ENCODE measurements at places on chromosomes 5 and 9.

DNA sequence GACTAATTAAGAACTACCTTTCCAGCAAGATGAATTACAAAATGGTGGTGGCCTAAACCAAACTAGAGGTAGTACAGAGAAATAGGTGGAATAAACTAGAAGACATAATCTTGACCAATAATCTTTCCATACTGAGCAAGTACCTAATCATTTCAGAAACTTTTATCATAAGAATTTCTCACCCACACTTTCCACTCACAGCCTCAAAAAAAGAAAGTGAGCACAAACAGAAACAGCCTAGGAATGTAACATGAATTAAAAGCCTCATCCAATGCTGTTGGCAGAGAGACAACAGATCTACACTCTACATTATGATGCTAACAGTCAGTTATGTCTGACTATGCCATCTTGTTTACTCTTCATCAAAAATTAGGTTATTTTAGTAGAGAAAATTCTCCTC, 1.3 kb downstream of the RNF38 start:
- no peak for DNase-seq

GRCh38 chr5:160312134-160312959, at the start of gene CCNJL:
Gene CCNJL, minus strand, starts transcription at chr5:160312564. Its CDS starts 641 bp downstream, at chr5:160311923.
- DNase-seq, result no peak

DNA sequence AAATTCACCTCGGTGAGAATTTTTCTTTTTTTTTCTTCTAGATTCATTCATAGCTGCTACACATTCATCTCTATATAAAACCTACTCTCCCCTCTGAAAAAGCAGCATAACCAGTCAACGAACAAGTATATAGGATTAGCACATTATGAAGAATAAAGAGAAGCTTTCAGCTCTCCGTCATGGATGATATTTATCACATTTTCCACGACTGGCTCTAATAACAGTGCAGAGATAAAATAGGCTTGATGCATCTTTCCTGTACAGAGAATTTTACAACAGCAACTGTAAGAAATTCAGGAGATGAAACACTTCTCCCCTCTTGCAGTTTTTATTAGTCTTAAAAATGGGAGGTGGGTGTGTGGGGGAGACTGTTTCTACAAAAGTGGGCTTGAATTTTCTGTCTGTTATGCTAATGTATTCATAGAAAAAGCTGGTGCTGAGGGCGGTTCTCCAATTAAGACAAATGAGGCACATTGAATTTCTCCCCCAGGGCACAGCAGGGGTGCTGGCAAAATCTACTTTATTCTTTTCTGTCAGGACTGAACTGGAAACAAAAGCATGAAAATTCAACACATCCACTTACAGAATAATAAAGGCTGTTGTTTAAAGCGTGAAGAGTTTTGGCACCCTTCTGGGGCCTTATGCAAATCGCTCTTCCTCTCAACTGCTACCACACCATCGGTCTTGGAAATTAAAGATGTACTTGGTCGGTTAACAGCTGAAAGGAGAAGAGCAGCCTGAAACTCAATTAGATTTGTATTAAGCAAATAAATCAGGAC, 233.9 kb upstream of the ZNF608 start:
- no peak for DNase-seq

DNA sequence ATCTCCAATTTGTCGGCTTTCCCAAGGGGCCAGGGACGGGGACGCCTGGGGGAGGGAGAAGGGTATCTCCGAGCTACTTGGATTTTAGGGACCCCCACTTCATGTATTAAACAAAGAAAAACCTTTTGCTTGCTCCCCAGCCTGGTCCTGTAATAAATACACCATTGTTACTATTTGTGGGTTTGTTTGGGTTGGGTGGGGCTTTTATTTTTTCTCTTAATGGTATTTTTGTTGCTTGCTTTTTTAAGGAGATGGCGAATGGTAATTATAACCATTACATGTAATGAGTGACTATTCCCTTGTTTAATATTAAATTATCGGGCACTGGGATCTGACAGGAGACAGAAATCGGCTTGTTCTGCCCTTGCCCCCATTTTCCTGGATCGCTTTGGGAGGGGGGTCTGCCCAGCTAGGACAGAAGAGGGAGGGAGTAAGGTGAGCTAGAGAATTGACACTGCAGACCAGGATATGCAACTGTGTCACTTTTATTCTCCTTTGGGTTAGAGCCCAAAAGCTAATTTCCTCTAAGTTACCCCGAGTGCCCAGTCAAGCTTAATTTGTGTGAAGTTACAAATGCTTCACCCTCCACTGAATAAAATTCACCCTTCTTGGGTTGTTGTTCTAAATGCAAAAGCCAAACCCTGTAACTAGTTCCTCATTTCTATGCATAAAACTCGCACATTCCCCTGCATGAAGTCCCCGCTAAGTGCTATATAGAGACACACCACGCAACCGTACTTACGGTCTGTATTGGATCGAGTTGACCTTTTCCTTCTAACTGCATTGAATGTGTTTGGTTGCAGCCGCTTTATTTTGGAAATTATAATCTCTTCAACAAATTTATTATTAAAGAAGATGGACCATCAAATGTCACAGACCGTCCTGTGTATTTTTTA, 1.6 kb upstream of the ZNF608 start:
- DNase-seq, result no peak

DNA sequence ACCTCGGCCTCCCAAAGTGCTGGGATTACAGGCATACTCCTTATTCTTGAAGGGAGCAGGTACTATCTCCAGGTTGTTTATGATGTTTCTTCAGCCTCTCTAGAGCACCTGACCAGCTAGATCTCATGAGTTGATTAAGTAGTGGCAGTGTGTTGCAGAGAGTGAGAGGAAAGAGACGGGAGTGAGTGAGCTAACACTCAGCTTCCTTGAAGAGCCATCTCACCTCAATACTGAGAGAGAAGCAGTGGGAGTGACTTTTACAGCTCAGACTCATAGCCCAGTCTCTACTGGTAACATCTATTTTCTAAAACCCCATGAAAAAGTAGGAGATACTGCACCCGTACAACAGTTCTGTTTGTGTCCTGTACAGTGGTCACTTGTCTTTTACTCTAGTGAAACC, 43.9 kb upstream of the RUSC2 start:
- DNase-seq, result no peak

DNA sequence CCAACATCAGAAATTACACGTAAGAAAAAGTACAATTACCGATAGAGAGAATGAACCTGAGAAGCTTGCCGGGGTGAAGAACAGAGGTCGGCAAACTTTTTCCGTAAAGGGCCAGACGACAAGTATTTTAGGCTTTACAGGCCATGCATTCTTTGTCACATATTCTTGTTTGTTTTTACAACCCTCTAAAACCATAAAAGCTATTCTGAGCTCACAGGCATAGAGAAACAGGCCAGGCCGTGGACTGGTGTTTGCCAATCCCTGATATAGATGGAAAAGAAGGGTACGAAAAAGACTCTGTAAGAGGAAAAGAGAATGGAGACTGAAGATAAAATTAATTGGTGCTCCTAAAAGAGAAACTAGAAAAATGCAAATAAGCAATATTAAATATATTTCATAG, 15.4 kb downstream of the SFXN1 start:
- DNase-seq, result no peak

DNA sequence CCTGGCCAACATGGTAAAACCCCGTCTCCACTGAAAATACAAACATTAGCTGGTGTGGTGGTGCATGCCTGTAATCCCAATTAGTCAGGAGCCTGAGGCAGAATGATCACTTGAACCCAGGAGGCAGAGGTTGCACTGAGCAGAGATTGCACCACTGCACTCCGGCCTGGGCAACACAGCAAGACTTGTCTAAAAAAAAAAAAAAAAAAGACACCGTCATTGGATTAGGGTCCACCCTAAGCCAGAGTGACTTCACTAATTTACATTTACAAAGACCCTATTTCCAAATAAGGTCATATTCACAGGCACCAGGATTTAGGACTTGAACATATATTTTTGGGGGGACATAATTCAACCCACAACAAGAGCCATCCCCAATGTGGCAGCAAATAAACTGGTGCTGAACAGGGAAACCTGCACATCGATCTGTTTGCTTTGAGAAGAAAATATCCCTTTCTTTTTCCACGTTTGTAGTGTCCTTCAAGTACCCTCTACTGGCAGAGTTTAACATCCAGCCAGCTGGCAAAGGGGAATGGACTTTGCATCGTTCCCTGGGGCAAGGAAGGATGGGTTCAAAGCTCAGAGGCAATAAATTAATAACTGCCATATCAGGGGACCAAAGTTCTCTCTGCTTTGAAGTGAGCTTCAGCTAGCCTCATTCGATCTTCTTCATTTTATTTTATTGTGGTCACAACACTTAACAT, 3.7 kb upstream of the DNAJC25 start:
- no peak for DNase-seq

Data from stimulated activated CD4-positive, alpha-beta T cell treated with anti-CD3 and anti-CD28 coated beads, Interleukin-4, amount 100 ng/mL, for 24 hours (primary cell).